ENCODE measurements at places on chromosomes 1 and 21. TPM values are rescaled to one million over a fixed set of nuclear protein-coding genes. Genes with fewer than 3 reads are reported as not detected.

GRCh38 chr1:175635092-175635491 lies 108.3 kb downstream of the TNR start:
- DNase-seq = no peak

CHI3L2 gene
- total RNA-seq = 9.9 TPM

GRCh38 chr1:97243973-97244560 lies 522.5 kb downstream of the PTBP2 start:
- no peak for DNase-seq

DNA sequence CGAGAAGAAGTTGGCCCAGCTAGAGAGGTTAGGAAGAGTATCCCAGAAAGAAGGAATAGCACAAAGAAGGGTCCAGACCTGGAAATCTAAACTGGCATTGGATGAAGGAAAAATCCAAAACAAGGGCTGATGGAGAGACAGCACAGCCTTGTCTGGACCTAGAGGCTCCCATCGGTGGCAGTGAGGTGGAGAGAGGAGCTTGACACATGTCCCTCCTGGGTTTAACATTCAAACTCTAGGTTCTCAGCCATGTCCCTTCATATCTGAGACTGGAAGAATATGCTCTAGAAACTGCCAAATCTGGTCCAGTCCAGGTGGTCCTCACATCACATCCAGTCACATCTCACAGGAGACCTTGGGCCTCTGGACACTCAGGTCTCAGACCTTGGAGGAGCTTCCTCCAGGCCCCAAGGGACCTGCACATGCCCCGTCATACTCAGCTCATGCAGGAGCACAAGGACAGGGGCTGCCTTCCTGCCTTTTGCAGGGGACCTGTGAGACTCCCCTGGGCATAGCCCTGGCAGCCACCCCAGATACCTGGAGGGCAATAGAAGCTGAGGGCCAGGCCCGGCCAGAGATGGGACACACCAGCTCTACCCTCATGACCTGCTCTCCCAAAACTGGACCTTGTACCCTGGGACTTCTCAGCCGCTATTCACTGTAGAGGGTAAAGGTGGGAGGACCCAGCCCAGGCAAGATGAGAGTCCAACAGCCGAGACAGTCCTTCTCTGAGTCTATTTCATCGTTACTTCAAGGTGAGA lies 7.5 kb downstream of the TMEM125 start:
- no peak for DNase-seq

- no peak for DNase-seq
These were observed 126.4 kb downstream of the LRRC7 start for GRCh38 chr1:69693921-69694675.

- DNase-seq = no peak
These were observed 1.2 kb downstream of the DMBX1 start for GRCh38 chr1:46490656-46491442.

GRCh38 chr1:67582625-67583461 lies 102.2 kb upstream of the GADD45A start:
- no peak for DNase-seq

DNA sequence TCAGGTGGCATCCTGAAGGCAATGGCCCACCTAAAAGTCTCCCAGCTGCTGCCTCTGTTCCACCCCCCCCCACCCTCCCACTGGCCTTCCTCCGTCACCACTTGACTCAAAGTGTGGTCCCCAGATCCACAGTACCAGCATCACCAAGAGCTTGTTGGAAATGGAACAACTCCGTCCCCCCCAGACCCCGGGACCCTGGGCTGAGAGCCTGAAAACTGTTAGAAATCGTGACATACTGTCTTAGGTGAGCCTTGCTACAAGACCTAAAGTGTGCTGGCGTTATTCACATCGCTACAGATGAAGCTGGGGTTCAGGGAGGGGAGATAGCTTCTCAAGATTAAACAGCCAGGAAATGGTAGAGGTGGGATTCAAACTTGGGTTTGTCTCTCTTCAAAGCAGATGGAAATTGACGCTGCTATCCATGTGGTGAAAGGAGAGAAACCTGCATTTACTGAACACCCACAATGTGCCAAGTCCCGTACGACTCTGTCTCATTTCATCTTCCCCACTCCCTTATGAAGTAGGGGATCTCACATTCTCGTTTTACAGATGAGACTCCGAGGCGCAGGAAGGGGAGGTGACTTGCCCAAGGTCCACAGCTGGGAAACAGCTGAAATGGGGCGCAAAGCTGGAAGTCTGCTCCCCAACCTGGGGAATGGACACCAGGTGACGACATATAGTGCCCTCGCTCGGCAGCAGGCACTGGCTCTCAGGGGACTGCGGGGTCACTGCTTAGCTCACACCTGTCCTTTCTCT lies 52.8 kb upstream of the IFFO2 start:
- DNase-seq = peak; percentile 26

OR2T11 gene
- not detected for total RNA-seq

- DNase-seq = no peak
These were observed 80.1 kb upstream of the KCNK2 start for GRCh38 chr1:215002471-215002870.

- DNase-seq = no peak
These were observed 289.8 kb downstream of the NTNG1 start for GRCh38 chr1:107430540-107431228.

EEIG2 gene
- total RNA-seq = 7.4 TPM

SORT1 gene
- total RNA-seq = 114 TPM

DNA sequence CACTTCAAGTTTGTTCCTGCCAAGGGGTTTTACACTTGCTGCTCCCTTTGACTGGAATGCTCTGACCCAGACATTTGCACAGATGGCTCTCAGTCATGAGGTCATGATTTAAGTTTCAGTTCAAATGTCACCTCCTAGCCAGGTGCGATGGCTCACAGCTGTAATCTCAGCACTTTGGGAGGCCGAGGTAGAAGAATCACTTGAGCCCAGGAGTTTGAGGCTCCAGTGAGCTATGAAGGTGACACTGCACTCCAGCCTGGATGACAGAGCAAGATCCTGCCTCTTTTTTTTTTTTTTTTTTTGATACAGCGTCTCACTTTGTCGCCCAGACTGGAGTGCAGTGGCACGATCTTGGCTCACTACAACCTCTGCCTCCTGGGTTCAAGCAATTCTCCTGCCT lies 4.5 kb upstream of the ZMYM4 start:
- no peak for DNase-seq

DNA sequence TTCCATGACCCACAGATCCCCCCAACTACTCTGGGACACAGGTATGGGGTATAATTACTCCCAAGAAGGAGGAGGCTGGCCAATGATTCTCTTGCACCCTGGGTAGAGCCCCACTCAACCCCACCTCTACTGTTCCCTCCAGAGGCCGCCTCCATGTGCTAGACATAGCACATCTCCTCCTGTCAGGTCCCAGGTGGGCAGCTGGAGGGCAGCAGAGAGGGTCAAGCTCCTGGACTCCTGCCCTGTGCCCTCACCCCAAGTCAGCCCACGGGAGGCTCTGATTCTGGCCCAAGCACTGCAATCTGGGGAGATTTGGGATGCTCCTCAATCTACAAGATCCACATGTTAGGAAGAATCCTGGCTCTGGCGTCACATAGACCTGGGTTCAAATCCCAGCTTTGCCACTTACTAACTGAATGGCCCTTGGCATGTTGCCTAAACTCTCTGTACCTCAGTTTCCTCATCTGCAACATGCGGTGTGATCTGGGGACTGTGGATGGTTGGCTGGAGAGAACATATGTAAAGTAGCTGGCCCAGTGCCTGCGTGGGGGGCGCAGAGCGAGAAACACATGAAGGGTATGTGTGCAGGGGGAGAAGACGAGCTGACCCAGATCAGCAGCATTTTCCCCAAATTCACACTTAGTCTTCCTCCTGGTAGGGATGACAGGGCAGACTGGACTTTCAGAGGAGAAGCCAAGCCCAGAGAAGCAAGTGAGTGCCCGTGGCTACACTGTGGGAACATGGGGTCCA lies 23.2 kb downstream of the TNNT2 start:
- DNase-seq = no peak

MTARC2 gene
- 13.6 TPM for total RNA-seq

DNA sequence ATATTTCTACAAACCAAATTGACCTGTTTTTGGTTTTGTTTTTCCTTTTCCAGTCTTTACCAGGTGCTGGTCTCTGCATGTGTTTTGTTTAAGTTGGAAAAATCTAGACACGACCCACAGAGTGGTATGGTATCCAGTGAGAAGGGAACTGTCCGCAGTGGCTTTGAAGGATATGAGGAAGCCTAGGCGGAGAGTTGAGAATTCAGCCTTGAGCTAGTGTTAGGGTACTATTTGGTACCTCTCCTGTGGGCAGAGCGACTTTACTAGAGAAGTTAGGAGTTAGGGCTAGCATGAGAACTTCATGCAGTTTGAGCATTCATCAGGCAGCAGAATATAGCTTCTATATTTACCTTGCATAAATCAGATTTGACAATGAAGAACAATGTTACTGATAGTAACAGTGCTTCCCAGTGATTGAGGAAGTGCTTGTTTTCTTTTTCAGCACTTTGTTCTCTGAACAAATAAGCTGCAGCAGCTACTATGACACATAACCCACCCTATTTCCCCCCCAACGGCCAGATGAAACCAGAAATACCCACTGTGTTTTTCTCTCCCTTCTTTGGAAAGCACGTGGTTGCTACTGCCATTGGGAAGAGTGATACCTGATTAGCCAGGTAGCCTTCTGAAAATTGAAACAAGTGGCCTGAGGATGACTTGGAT lies 19.0 kb downstream of the MRPS6 start:
- DNase-seq = no peak

DNA sequence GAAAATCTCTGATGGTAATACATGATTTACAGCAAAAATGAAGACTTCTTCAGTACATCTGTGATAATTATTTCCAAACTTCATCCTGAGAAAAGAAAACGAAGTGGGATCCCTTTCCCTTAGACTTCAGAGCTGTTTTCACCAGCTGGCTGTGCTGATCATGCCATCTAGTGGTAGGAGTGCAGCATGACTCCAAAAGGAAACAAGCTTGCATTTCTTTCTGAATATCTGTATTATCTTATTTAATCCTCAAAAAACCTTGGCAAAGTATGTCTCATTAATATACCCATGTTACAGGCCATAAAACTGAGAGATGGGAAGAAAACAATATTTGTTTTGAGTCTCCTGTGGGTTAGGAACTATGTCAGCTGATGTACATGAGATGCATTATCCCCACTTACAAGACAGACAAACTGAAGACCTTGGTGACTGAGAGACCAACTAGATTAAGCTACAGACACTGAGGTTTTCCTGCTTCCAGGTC lies 9.8 kb upstream of the GJA8 start:
- DNase-seq = no peak

GRCh38 chr21:23812485-23812884 lies 1794.8 kb downstream of the MRPL39 start:
- no peak for DNase-seq

- no peak for DNase-seq
These were observed 62.9 kb upstream of the EDN2 start for GRCh38 chr1:41547336-41547735.

GRCh38 chr1:12532405-12533315 lies 85.3 kb downstream of the DHRS3 start:
- no peak for DNase-seq

DNA sequence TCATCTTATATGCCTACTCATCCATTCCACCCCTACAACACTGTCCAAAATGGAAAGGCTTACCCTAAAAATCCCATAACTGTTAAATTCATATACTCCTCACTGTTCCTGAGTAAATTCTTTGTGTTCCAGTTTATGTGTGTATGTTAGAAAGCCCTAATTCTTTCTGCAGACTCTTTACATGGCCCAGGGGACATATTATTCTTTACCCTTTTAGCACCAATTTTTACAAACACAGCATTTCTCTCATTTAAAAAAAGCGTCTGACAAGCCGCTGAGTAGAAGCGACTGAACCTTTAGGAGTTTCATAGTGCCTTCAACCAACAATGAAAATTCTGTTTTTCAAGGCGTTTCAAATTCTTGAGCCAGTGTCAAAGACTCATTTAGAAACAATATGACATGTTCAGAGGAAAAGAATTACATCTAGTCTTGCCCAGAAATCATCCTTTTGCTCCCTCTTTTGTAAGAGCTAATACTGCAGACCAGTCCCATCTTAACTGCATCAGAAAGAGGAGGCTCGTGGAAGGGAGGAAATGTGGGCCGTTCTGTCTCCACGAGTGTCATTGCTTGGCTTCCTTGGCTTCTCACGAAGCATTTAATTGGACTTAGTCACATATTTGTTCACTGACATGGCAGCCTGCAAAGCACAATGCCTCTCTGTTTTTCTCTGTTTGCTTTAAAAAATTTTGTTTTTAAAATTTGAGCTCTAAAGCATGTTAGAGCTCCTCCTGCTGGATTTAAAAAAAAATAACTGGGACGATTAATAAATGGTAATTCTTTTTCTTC lies 21.3 kb upstream of the C1orf105 start:
- DNase-seq = peak; percentile 89

DNA sequence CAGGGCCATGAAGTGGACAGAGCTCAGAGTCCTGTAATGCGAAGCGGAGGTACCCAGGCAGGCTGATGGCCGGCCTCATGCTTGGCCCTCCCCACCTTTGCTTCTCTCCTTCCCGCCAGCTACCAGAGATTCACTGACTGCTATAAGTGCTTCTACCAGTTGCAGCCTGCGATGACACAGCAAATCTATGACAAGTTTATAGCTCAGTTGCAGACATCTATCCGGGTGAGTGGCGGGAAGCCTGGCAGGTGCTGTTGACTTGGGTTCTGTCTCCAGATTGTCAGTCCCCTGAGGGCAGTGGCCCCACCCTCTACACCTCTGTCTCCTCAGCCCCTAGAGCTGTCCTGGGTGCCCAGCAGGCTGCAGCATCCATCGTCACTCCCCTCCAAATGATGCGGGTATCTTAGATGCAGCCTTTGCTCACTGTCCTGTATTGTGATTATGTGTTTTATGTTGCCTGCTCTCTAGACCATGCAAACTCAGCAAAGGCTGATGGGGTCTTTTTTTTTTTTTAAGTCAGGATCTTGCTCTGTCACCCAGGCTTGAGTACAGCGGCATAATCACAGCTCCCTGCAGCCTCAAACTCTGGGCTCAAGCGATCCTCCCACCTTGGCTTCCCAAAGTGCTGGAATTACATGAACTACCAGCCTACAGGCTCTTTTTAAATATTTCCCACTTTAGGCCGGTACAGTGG lies 9.6 kb upstream of the BGLAP start:
- no peak for DNase-seq

DNA sequence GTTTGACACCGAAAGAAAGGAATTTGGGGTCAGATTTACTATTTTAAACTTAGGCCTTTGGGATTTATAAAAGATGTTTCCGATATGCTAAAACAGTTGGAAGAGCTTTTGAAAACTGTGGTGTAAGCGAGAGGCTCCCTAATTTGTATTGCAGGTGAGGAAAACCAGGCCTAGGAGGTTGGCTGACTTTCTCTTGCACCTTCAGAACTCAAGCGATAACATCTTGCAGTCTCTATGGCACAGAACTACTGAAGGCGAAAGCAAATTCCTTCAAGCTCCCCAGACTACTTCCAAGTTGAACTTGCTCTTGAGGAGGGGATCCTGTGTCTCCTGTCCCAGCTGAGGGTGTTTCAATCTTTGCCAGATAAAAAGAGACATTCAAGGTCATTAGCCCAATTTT lies 685.7 kb downstream of the ADGRL2 start:
- no peak for DNase-seq

GRCh38 chr21:41620982-41621381 lies 113.0 kb upstream of the TMPRSS2 start:
- DNase-seq = no peak

DNA sequence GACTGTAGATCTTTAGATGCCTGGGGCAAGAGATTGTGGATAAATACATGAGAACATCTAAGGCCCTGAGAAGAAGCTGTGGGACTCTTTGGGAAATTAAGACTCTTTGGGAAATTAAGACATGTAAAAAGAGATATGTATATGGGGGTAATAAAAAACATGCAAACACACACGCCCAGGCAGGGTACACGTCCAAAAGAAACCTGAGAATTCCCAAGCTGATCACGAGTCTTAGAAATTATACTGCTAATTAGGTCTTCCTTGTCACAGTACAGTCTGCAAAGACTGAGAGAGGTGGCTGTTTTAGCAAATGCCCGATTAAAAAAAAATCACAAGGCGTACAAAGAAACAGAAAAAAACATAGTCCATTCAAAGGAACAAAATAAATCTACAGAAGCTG lies 39.3 kb upstream of the ERO1B start:
- DNase-seq = no peak
